Suprapubic skin (tissue), 4 donors: ENCODE measurements at places on chromosomes 7 and 10. TPM values are rescaled to one million over a fixed set of nuclear protein-coding genes. Genes with fewer than 3 reads are reported as not detected.

MCMBP gene
- 38.1 TPM for total RNA-seq

H2BK1 gene
- total RNA-seq = not detected

GRCh38 chr10:51079766-51080165, 5.5 kb downstream of the PRKG1 start:
- no peak overlapping the region for H3K4me3 ChIP-seq
- no peaks in the 10 kb centered on the region for H3K36me3 ChIP-seq
- H3K27ac ChIP-seq = no peak overlapping the region
- peaks cover 3% of the 10 kb centered on the region for H3K4me1 ChIP-seq
- DNase-seq = no peak
- H3K27me3 ChIP-seq = peaks cover 16% of the 10 kb centered on the region

ZPBP gene
- total RNA-seq = not detected

DNA sequence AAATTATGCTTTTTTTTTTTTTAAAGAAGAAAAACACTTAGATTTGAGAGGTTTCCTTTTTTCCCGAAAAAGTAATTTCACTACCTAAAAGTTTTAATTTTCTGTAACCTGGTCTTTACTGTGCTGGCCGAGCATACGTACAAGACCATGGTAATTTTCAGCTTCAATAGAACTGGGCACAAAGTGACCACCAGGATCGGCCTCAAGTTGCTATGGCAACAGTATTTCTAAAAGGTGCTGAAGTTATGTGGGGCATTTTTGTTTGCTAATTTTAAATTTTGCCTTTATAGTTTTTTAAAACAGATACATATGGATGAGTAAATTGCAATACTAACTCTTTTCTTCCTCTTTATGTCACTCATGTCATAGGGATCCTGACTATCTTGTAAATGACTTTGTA, 69.4 kb downstream of the FAM204A start:
- peaks cover 11% of the 10 kb centered on the region for H3K27me3 ChIP-seq
- no peak for DNase-seq
- no peaks in the 10 kb centered on the region for H3K36me3 ChIP-seq

GRCh38 chr7:142539901-142540300, 209.4 kb upstream of the PRSS1 start:
- H3K4me1 ChIP-seq = peaks cover 7% of the 10 kb centered on the region
- no peak overlapping the region for H3K27ac ChIP-seq
- H3K27me3 ChIP-seq = no peaks in the 10 kb centered on the region
- H3K36me3 ChIP-seq = no peaks in the 10 kb centered on the region
- DNase-seq = no peak
- H3K4me3 ChIP-seq = no peak overlapping the region

DNA sequence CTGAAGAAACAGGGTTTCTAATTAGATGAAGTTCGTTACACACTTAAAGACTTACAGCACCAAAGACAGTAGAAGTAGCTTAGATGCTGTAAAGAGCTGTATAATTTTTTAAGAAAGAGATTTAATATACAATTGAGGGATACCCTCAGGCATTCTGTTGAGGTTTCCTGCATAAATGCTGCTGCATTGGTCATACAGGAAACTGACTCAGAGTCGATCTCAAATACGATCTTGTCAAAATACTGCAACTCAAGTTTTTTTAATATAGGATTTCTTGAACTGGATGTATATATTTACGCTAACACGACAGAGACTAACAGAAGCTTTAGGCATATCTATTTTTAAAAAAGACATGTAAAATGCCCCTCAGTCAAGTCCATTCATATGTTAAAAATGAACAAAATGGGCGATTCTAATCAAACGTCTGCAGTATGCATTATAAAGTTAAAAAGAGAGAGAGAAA, 2.4 kb upstream of the ARID5B start:
- peak overlapping the region; percentile 93 for H3K4me3 ChIP-seq
- no peak for DNase-seq
- no peak overlapping the region for H3K27ac ChIP-seq
- no peaks in the 10 kb centered on the region for H3K36me3 ChIP-seq

LIPF gene
- total RNA-seq = not detected

PNLIPRP3 gene
- total RNA-seq = 53.9 TPM

DNA sequence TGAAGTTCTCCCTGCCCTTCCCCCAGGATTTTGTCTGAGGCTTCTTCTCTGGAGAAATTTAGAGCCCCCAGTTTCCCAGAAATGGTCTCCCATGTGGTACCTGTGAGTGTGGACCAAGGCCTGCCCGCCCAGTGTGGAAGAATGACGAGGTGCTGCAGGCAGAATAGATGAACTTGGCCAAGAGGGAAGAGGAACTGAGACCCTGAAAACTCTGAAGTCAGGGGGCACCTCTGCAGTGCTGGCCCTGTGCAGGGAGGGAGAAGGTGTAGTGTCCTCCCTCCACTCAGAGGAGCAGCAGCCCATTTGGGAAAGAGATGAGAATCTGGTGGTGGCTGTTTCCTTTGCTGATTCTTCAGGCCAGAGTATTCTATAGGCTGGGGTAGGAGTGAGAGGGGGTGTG, 115.2 kb upstream of the PCGF5 start:
- no peak for DNase-seq
- no peaks in the 10 kb centered on the region for H3K27me3 ChIP-seq
- no peak overlapping the region for H3K4me3 ChIP-seq
- H3K27ac ChIP-seq = no peak overlapping the region
- no peaks in the 10 kb centered on the region for H3K36me3 ChIP-seq
- no peaks in the 10 kb centered on the region for H3K4me1 ChIP-seq

SPDYE2 gene
- total RNA-seq = not detected

GRCh38 chr10:78568620-78569019, 500.1 kb upstream of the ZMIZ1 start:
- H3K27me3 ChIP-seq = no peaks in the 10 kb centered on the region
- no peak overlapping the region for H3K27ac ChIP-seq
- no peak overlapping the region for H3K4me3 ChIP-seq
- H3K36me3 ChIP-seq = no peaks in the 10 kb centered on the region
- H3K4me1 ChIP-seq = peaks cover 29% of the 10 kb centered on the region
- no peak for DNase-seq

- no peaks in the 10 kb centered on the region for H3K4me1 ChIP-seq
- no peak overlapping the region for H3K27ac ChIP-seq
- peaks cover 7% of the 10 kb centered on the region for H3K27me3 ChIP-seq
- H3K4me3 ChIP-seq = no peak overlapping the region
- DNase-seq = no peak
Measured at GRCh38 chr7:158357898-158358821, 229.5 kb downstream of the PTPRN2 start.
